Stimulated activated CD8-positive, alpha-beta memory T cell treated with anti-CD3 and anti-CD28 coated beads, Interleukin-15, amount 100 ng/mL, for 24 hours (primary cell): ENCODE measurements at places on chromosomes 2 and 18.

DNA sequence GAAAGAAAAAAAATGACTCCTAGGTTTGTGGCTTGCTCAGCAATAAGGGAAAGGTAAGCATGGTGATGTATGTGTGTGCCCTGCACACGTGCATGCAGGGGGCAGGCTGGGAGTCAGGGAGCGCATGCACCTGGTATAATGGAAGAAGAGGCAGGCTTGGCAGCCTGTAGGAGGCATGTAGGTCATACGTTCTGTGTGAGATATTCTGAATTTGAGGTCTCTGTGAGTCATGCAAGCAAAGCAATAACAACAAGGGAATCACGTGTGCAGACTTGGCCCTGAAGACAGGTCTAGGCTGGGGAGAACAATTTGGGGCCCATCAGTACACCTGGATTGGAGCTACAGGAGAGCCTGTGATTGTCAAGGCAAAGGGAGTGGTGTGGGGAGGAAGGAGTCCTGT lies 94.5 kb upstream of the TTC39C start:
- DNase-seq, result no peak

DNA sequence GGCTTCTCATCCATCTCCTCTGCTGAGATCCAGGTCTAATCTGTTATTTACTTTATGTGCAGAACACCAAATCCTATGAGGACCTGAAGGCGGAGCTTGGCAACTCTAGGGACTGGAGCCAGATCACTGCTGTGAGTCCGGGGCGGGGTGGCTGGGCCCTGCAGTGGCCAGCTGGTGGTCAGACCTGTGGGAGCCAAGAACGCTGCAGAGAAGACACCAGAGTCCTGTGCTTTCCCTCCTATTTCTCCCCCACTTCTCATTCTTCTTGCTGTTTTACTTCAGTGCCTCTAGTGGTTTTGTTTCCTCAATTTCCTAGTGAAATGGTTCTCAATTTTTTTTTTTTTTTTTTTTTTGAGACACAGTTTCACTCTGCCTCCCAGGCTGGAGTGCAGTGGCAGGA lies 19.7 kb downstream of the VIL1 start:
- DNase-seq, result no peak

DNA sequence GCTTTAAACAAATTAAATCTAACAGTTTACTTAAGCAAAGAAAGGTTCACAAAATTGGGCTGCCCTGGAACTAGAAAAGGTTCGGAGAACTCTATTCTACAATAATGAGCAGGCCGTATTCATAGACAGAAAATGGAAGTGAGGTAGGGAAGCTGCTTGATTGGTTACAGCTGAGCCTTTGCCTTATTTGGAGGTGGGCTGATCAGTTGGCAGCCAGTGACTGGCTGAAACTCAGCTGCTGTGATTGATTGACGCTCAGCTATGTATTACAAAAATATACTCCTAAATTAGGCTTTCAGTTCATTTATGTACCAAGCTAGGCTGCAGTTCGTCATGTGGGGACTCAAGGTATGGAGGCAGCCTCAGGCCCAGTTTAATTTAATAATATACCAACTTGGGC lies 42.3 kb upstream of the TTR start:
- DNase-seq, result no peak

GRCh38 chr18:75065251-75066000 lies 143.5 kb downstream of the PTGR3 start:
- no peak for DNase-seq

DNA sequence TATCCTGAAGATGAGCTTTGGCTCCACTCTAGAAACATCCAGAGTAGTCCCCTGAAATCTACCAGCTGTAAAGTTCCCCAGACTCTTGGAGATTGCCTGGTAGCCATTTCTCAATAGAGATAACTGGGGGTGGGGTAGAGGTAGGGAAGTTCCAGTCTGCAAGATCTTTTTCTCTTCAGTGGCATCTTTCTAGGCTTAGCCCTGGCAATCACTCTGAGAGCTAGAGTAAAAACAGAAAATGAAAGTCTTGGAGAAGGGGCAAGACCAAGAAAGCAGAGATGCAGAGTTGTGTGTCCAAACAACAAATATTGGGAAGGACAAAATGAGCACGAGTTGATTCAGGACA lies 41.8 kb upstream of the LCLAT1 start:
- DNase-seq, result no peak

- no peak for DNase-seq
Measured at GRCh38 chr2:150036622-150037021, 449.0 kb upstream of the MMADHC start.

- no peak for DNase-seq
Measured at GRCh38 chr2:1784087-1784486, 39.8 kb upstream of the PXDN start.

- DNase-seq, result no peak
Measured at GRCh38 chr2:64847930-64848329, 141.3 kb upstream of the SLC1A4 start.

GRCh38 chr2:188452084-188452483 lies 160.4 kb downstream of the GULP1 start:
- DNase-seq, result no peak

DNA sequence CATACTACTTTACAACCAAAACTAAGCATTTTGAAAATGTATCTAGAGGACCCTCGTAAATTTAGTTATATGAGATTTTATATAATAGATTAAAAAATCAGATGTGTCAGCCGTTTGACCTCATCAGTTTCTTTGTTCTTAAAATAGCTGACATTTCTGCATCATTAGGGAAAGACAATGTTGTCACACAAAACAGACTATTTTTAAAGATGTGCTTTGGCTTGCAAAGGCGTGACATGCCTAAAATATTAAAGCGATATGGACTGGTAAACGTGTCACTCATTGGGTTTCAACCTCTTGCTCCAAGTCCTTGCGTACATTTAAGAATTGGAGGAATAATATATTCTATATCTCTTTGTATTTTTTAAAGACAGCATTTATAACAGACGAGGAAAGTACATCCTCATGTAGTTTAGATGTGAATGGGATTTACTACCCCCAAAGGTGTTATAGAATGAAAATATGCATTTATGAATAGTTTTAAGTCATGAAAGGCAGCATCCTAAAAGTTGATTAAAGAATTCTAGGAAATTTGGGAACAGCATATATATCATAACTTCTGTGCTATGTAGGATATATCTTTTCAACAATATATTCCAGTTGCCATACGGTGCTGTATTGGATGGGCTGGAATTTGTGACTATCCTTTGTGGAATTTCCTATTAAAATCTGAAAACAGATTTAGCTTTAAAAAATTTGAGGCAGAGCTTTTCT lies 3.8 kb downstream of the MYL12A start:
- no peak for DNase-seq

GRCh38 chr2:196520605-196521004 lies 118.9 kb upstream of the CCDC150 start:
- DNase-seq, result no peak

- DNase-seq, result no peak
Measured at GRCh38 chr2:27715318-27716210, 51.9 kb downstream of the SLC4A1AP start.

- DNase-seq, result no peak
Measured at GRCh38 chr2:108593547-108594098, 59.4 kb downstream of the LIMS1 start.

GRCh38 chr18:80022613-80023012 lies 11.6 kb upstream of the RBFA start:
- DNase-seq, result no peak

GRCh38 chr18:73724958-73725357 lies 422.7 kb downstream of the FBXO15 start:
- no peak for DNase-seq

- DNase-seq, result no peak
Measured at GRCh38 chr2:3100386-3100785, 277.2 kb downstream of the EIPR1 start.

DNA sequence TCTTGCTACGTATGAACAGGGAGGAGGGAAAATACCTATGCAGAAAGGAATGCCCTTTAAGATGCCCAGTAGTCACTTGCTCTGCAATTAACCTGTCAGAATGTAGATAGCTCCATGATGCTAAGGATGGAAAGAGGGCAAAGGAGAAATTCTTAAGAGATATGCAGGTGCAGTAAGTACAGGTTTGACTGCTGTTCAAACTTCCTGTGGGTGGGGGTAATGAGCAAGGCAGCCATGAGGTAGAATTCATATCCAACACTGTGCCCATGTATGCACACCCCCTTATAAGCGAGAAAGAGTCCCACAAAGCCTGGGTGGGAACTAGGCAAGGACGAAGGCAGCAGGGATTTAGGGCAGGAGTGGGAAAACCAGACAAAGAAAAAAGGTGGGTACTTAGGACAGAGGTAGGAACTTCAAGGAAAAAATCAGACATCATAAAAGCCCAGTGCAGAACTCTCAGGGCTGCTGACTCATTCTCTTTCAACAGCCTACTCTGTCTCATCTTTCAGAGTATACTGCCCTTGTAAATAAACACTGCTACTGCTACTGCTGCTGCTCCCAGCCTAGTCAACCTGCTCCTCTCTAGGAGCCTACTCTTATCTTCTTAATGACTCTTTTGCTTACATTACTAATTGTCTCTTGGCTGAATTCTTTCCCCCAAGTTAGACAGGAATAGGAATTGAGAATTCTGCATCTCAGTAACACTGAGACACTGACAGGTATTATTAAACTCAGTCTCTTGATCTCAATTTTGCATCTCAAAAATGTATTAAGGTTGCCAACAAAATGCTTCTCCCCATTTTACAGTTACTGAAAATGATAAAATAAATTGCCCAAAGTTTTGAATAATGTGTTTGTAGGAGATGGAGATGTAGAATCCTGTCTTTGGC lies 189.0 kb downstream of the PTH2R start:
- DNase-seq, result no peak

GRCh38 chr2:202049092-202049728 lies 15.6 kb downstream of the FZD7 start:
- no peak for DNase-seq

- DNase-seq, result no peak
Measured at GRCh38 chr18:76265497-76266235, 229.4 kb downstream of the ZNF516 start.
